ENCODE measurements at places on chromosomes 3 and 15.
A peak's percentile ranks its signal among the peaks of the same experiment; 100 is the strongest.

- peak; percentile 73 for DNase-seq
These were observed at the start of gene C3orf70 for GRCh38 chr3:185152410-185153170. TSS of gene C3orf70 (minus strand) at chr3:185153060. CDS start at chr3:185152823, 237 bp downstream.

DNA sequence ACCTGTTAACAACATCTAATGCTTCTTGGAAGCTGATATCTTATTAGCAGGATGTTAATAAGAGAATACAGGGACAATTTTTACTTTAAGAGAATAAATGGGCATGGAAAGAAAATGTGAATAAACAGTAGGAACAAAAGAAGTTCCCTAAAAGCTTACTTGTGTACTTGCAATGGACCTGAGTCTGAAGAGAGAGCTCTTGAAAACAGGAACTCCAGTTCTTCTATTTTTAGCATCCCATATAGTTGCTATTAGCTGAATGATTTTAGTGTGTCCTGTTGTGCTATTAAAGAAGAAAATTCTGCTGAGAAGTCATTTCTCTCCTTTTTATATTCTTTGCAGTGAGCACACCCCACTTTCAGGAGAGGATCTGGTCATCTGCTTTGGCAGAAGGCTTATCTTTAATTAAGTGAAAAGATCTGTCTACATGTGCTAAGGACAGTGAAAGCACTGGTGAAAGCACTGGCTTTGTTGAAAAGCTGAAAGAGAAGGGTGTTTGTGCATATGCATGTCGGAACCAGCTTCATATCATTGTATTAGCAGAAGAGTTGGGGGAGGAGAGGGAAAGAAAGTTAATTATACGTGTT is 1.4 kb upstream of the ST3GAL6 start:
- DNase-seq = no peak

DNA sequence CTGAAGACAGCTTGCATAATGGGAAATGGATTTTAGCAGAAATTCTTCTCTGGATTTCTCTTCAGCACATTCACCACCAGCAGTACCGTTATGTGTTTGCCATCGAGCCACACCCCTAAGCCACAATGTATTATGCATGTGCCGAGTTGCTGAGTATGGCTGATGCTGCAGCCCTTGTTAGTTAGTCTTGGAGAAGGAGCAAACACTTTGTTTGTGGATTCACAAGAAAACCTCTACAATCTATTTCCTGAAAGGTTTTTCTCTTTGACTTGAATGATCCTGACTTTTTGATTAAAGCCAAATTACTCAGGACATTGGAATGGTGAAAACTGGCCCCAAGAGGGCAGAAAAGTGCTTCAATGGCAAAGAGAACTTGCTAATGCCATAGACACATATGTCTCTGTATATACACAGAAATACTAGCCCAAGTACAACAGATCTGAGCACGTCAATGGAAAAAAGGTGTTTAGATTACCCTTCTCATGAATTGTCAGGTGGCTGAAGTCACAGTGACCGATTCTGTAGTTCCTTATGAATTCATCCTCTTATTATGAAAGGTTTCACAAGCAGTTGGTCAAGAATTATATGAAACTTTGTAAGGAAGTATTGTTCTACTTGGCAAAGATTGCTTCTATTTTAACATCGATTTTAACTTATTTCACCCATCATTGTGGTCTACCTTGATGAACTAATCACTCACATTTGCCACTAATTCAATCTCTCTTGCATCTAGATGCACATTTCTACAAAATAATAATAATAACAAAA is 103.0 kb downstream of the P3H2 start:
- peak; percentile 70 for DNase-seq

GRCh38 chr3:31936420-31937060 is 44.5 kb downstream of the OSBPL10 start:
- DNase-seq = no peak

DNA sequence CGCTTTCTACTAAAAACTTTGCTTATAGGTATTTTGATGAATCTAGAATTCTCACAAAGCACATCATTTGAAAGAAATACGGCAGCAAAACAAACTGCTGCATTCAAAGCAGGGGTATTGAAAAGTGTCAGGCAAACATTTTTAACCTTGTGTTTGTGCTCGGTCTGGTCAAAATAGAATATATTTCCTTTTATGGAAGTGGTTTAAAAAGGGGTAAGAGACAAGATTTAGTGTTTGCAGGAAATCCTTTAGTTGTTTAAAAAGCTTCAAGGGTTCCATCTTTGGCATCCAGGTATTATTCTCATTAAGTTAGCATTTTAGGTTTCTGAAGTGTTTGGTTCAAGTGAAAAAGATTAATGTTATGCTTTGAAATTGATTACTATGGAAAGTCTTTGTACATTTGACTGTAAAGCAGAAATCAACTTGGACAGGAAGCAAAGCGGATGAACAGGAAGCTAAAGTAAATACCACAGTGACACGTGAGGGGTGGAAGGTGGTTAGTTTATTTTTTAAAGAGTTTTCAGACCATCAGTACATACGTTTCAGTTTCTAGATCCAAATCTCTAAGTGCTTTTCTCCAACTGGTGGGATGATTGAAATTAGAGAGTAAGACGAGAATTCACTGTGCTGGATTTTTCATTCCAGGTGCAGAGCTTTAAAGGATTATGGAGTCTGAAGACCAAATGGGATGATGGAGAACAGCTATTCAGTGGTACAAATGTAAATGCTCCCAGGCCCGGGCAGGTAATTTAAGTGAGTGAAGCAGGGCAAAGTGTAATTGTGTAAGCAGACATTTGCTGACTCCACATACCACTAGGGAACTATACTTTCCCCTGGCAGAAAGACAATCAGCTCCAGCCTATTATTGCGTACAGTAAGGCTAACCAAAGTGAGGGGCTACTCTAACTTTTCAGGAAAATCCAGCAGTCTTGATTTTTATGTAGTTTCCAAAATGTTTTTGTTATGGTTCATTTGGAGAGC is 341.8 kb upstream of the TBL1XR1 start:
- peak; percentile 52 for DNase-seq

- peak; percentile 64 for DNase-seq
These were observed 71.5 kb downstream of the PCOLCE2 start for GRCh38 chr3:142817356-142817755.

DNA sequence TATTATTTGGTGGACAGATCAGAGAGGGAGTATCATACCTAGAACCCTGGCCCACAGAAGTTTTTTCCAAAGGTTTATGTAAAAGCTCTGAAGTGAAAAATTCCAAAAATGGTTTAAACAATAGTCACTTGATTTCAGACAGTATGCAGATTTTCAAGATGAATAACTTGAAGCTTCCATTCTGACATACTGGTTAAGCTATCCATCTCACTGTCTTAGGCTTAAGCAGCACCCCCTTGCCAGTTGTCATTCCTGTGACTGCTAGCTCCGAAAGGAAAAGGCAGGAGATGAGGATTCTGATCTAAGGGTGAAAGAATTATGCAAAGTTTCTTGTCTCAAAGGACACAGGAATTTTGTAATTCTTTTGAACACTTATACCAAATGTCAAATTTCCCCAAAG is 337.5 kb upstream of the THBS1 start:
- DNase-seq = no peak
